ENCODE measurements at places on chromosomes 12 and 14. TPM values are rescaled to one million over a fixed set of nuclear protein-coding genes. Genes with fewer than 3 reads are reported as not detected.

The TPH2 gene
- not detected for total RNA-seq

- no peak for DNase-seq
- no peaks in the 10 kb centered on the region for H3K27me3 ChIP-seq
- H3K4me1 ChIP-seq: no peaks in the 10 kb centered on the region
- no peak overlapping the region for H3K4me3 ChIP-seq
- no peak overlapping the region for H3K27ac ChIP-seq
- no peaks in the 10 kb centered on the region for H3K36me3 ChIP-seq
Observed at GRCh38 chr12:112752303-112752702, 39.2 kb upstream of the RPH3A start.

The TNS2 gene
- total RNA-seq: 608 TPM

DNA sequence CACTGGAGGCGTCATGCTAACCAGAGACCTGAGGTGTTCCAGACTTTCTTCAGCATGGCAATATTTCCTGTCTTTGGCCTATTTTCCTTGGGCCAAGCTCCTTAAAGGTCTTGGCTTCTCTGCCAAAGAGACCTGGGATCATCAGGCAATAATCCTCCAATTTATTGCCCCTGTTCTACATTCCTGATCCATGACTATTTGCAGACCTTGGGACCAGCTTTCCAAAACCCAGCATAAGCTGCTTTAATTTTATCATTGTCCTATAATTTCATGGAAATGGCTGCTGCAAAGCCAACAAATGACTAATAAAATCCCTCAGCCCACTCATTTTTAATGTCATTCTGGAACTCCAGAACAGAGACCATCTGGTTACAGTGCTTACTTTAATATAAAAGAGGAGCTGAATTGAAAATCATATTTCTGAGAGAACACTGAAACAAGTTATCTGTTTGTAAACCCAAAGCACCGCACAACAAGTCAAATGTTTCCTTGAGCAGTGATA, 166.9 kb upstream of the BTG1 start:
- H3K36me3 ChIP-seq: no peaks in the 10 kb centered on the region
- DNase-seq: no peak
- H3K27me3 ChIP-seq: no peaks in the 10 kb centered on the region
- H3K27ac ChIP-seq: no peak overlapping the region

GRCh38 chr14:100867631-100868315, 35.7 kb downstream of the RTL1 start:
- no peak overlapping the region for H3K27ac ChIP-seq
- H3K36me3 ChIP-seq: no peaks in the 10 kb centered on the region
- no peaks in the 10 kb centered on the region for H3K4me1 ChIP-seq
- H3K27me3 ChIP-seq: no peaks in the 10 kb centered on the region

DNA sequence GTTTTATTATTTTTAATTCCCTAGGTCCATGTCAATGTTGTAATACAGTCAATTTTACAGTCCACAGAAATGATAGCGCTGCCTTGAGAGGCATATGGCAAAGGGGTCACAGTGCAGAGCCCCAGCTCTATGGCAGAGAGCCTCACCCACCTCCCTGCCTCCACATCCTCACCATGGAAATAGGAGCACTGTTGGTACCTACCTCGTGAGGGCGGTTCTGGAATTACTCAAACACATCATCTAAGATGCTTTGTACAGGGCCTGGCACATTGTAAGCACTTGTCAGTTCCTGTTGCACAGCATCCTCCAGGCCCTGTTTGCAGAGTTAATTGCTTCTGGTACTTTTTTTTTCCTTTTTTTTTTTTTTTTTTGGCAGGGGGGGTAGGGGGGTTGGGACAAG, 4.1 kb upstream of the AKAP5 start:
- H3K27ac ChIP-seq: no peak overlapping the region
- H3K36me3 ChIP-seq: no peaks in the 10 kb centered on the region
- H3K27me3 ChIP-seq: no peaks in the 10 kb centered on the region
- H3K4me1 ChIP-seq: no peaks in the 10 kb centered on the region
- H3K4me3 ChIP-seq: no peak overlapping the region

DNA sequence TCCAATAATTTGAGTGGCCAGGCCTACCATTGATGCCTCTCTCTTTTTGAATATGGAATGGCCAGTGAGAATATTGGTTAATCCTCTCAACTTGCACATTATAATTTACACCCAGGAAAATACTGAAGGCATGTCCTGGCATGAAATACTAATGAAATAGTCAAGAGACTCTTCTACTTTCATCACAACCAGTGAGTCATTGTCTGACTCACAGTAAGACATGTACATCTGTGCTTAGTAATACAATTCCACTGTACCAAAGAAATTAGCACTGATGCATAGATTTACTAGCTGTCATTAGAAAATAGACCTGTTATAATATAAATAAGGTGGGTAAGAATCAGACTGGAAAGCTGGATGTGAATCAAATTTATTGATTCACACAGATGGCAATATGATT, 31.6 kb downstream of the KCNC2 start:
- no peaks in the 10 kb centered on the region for H3K4me1 ChIP-seq
- no peak for DNase-seq
- no peak overlapping the region for H3K27ac ChIP-seq
- H3K27me3 ChIP-seq: no peaks in the 10 kb centered on the region

DNA sequence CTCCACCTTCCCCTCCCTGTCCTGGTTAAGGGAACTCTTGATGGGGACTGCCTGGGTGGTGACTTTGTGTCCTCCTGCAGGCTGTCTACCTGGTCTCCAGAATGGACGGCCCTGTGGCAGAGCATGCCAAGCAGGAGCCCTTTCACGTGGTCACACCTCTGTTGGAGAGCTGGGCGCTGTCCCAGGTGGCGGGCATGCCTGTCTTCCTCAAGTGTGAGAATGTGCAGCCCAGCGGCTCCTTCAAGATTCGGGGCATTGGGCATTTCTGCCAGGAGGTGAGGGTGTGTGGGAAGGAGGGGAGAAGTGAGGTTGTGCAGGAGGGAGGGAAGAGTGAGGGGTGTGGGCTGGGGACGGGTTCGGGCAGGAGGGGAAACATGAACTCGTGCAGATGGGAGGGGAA, 5.7 kb downstream of the SDSL start:
- no peak overlapping the region for H3K4me3 ChIP-seq
- DNase-seq: no peak
- H3K27ac ChIP-seq: no peak overlapping the region
